Right lung (tissue), 10 donors: ENCODE measurements at places on chromosomes 3 and 15.

GRCh38 chr3:29064085-29064484, 216.8 kb upstream of the RBMS3 start:
- no peak for DNase-seq

DNA sequence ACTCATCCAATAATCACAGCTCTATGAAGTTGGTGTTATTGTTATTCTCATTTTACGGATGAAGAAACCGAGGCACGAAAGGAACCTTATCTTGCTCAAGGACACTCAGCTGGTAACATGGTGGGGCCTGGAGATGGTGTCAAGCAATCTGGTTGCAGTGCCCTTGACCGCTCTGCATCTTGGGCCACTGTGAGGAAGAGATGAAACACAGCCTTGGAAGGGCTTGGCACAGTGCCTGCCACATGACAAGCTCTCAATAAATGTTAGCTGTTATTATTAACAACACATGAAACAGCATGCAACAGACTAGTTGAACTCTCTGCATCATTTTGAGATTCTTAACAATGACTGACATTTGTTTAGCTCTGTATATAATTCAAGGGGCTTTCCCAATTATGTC, 10.1 kb upstream of the ITGA11 start:
- no peak for DNase-seq

DNA sequence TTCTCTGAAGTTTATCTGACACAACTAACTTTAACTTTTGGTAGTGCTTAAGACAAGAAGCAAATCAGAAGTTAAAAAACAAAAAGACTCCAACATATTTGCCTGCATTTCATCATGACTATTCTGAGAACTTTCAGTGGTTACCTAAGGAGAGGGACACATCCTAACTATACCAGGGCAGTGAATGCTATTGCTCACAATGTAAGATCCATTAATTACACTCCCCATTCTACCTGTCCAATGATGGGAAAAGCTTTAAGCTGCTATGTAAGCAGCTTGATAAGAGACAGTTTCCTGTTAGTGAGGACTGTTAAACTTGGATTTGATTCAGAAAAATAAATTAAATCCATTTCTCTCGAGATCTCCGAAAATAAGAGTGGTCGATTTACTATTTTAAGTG, 37.5 kb downstream of the SERPINI1 start:
- DNase-seq, result no peak

DNA sequence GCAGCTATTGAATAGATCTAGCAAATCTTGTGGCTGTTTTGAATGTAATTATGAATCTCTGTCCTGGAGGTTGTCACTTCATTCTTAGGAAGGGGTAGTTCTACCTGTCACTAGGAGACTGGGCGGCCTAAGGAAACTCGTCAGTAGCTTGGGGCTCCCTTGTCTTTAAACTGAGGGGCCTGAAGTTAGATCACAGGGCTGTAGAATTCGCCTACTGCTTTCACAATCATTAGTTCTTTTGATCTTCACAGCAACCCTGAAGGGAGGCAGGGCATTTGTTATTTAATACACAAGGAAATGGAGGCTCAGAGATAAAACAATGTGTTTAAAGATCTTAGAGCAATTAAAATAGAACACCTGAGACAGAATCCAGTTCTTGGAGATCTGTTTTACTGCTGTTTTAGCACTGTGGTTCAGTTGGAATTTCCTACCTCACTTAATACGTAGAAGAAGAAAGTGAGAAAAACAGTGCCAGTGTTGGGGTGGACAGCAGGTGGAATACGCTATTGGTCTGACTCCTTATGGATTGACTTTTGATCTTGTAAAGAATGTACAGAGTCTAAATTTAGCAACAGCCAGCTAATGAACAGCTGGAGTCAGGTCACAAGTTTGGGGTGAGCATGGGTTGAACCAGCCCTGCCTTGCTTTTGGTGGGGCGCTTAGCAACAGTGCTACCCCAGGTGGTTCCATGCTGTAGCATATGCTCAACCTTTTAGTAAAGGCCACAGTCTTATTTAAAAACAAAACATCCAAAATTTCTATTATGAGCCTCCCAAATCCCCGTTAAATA, 71.4 kb upstream of the BHLHE40 start:
- DNase-seq, result no peak

DNA sequence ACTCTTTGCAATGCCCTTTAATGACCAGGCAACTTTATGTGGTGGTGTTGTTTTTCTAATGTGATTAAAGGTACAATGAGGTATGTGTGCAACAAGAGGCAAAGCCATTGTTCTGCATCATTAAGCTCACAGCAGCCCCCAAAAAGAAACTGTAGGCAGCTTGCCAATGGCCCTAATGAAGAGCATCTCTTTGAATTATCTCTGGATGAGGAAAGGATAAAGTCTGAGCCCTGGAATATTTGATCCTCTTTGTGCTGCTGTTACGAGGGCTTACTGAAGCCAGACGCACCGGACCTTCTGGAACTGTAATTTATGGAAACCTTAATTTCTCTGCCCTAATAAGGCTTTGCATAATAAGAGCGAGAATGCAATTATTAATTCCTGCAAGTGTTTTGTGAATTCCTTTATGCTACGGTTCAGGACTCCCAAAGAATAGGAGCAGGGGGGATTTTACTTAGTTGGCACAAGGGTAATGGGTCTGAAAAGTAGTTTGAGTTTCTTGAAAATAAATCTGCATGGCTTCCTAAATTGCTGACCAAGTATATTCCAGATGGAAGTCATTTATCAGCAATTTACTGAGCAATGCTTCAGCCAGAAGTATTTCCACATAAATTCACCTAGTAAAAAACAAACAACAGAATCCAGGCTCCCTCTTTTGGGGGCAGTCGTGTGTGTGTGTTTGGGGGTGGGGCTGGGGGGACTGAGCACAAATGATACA, 193.4 kb downstream of the PDZRN3 start:
- DNase-seq, result no peak

- DNase-seq, result no peak
These were observed 188.1 kb upstream of the TSC22D2 start for GRCh38 chr3:150220041-150220440.

GRCh38 chr3:148903941-148904340, 38.8 kb downstream of the CPA3 start:
- no peak for DNase-seq

DNA sequence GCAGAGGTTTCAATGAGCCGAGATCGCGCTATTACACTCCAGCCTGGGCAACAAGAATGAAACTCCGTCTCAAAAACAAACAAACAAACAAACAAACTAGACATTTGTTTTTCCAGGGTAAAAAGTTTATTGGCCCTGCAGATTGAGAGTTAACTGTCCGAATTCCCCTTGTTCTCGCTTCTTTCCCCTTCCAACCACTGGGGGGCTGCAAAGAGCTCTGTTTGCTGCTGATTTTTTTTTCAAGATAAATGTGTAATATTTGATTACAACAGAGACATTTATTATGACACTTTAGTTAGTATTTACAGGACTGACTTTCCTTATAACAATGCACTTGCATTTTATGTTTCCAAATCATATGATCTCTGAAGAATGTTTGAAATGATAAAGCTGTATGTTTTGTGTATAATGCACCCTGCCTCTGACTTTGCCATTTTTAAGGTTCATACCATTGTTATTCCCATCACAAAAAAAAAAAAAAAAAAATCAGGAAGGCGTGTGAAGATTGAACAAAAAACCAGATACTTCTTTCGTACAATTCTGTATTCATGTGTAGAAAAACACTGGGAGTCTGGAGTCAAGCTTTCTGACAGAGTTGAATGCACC, 2.8 kb downstream of the CLSTN2 start:
- peak; percentile 7 for DNase-seq

- no peak for DNase-seq
These were observed 106.8 kb upstream of the SLC7A14 start for GRCh38 chr3:170692720-170693119.

GRCh38 chr3:194137008-194137505, 1.1 kb downstream of the HES1 start:
- DNase-seq, result no peak

DNA sequence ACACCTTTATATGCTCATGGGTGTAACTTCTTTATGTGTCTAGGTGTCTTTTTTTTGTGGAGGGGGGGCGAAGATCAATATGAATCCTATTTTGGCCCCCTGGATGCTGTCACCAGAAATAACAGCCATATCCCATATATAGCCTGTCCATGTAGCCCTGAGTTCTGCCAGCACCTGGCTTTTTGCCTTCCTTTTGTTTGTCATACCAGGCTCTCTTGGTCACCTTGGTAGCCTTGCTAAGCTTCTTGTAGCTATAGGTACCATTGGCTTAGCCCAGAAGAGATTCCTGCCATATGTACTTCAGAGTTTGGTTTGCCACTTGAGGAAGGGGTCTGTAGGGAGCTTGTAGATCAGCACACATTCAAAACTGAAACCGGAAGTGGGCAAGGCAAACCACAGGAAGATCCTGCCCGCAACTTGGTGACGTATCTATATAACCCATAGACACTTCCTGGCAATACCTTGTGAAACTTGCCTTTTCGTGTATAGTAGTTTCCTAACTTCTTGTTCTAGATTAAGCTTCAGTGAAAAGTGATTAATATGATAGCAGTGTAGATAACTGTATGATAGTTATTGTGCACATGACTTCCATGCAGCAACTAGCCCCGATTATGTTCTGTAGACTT, 11.9 kb downstream of the RASA2 start:
- DNase-seq, result no peak

GRCh38 chr3:59422312-59422711, 372.5 kb upstream of the CFAP20DC start:
- DNase-seq, result no peak

- DNase-seq, result no peak
These were observed 26.1 kb downstream of the RASGRF1 start for GRCh38 chr15:79064496-79064895.

DNA sequence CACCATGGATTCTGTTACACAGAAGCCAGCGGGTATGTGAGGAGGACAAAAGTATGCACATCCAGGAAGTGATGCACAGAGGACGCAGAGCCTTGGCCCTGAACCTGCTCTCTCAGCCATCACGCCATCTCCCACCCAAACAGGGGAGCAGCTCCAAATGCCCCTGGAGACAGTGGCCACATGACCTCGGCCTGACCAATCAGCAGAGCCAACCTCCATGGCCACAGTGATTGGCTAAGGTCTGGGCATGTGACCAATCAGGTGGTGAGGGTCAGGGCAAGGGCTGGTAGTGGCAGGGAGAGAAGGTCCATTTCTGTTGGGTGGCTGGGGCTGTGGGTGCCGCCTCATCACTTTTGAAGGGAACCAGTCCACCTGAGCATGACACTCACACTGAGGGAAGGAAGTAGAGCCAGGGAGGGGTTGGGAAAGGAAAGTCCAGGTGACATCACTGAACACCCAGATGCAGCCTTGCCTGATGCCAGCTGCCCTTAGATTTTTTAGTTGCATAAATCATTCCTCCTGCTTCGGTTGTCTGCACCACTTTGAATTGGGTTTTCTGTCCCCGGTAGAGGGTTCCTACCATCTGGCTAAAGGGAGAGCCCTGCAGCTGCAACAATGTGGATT, 70.3 kb upstream of the IQSEC1 start:
- DNase-seq, result no peak

DNA sequence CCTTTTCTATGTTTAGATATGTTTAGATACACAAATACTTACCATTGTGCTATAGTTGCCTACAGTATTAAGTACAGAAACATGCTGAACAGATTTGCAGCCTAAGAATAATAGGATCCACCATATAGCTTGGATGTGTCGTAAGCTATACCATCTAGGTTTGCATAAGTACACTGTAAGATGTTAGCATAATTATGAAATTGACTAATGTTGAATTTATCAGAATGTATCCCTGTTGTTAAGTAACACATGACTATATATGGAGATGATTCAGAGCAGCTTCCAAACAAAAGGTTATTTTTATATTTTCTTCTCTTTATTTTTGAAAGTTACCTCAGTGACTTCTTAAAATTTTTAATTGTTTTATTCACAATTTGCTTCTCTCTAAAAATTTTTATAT, 2.4 kb downstream of the SLC28A2 start:
- DNase-seq, result no peak

DNA sequence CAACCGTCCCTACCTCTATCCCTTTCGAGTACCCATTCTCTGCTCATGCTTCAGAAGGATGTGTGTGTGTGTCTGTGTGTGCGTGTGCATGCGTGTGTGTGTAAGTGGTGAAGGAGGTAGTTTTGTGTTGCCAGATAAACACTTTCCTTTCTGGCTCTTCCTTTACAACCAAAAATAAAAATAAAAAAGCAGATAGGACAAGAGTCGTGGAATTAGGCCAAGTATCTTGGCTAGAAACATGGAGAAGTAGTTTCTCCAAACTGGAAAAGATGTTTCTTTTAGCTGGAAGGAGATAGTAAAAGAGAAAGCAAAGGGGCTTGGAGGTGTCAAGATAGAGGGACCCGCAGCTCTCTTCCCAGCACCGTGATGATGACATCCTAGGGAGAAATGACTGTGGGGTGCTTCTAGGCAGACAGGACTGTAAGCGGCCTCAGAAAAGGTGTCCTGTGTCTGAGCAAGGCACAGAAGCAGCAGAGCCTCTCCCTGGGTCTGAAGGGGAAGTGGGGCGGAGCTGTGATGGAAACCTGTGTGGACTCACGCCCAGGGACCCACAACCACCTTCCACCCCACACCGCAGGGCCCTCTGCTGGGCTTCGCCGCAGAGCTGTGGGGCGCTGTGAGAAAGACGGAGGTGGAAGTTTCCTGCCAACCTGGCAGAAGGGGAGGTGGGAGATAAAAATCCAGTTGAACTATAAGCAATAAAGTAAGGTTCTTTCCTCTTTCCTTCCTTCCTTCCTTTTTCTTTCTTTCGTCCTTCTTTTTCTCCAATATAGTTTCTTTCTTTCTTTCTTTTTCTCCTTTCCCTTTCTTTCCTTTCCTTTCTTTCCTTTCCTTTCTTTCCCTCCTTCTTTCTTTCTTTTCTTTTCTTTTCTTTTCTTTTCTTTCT, 35.3 kb downstream of the MUC20 start:
- DNase-seq, result no peak

DNA sequence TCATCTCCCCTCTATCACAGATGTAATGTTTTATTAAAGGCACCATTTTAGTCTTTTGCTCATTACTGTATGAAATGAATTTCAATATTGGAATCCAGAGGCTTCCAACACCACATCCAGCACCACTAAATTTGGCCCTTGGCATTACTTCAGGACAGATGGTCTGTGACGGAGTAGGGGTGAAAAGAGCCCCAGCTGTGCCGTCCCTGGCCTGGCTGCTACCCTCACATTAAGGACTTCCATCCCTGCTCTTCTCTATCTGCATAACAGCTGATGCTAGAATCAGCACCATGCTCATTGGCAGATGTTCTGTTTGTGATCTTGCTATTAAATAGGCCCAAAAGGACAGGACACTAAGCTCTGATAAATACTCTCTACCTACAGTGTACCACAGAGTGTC, 152.9 kb downstream of the IL1RAP start:
- no peak for DNase-seq

GRCh38 chr3:77139624-77140023, 99.7 kb downstream of the ROBO2 start:
- no peak for DNase-seq

GRCh38 chr3:175702956-175703355, 843.8 kb downstream of the NAALADL2 start:
- DNase-seq, result no peak
